ENCODE measurements at places on chromosomes 16 and 17.

GRCh38 chr17:80992077-80992947 lies 671 bp downstream of the CHMP6 start:
- DNase-seq, result peak; percentile 74

DNA sequence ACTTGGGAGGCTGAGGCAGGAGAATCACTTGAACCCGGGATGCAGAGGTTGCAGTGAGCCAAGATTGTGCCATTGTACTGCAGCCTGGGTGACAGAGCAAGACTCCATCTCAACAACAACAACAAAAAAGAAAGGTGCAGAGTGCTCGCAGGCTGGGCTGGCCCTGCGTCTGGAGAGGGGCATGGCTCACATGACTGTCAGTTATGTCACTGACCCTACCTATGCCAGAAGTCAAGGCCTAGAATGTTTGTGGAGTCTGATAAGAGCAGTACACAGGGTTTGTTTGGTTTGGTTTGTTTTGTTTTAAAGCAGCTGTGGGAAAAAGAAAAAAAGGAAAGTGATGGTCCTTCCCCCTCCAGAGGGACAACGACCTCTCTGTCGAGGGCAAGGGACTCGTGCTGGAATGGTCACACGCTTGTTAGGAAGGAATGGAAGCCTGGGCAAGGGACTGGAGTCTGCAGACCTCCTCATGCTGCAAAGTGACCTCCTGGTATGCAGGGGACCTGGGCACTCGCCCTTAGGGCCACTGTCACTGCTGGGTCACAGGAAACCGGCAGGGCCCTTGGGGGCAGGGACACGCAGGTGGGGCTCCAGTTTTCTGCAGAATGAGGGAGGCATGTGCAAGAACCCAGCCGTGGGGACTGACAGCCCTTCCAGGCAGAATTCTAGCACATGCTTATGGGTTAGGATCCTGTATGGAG lies 10.1 kb upstream of the OSGIN1 start:
- DNase-seq, result no peak

DNA sequence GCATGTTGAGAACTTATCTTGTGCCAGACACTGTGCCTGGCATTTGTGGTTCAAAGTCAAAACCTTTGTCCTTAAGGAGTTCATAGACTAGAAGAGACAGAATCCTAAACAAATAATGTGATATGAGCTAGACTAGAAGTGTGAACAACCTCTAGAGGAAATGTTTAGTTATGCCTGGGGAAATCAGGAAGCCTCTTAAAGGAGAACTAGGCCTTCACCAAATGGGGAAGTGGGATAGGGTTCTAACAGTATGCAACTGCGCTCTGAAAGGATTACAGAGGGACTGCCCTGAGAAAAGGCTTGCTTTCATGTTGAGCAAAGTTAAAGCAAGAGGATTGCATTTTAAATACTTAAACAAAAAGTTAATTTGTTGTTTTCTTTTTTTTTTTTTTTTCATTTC lies 4.9 kb downstream of the RUNDC1 start:
- no peak for DNase-seq

- no peak for DNase-seq
These were observed at the start of gene AGRP for GRCh38 chr16:67483150-67483549. Gene AGRP, minus strand, starts transcription at chr16:67483547. Its CDS starts 149 bp downstream, at chr16:67483398.

- DNase-seq, result no peak
These were observed 13.8 kb downstream of the HEATR3 start for GRCh38 chr16:50079397-50080140.

- DNase-seq, result no peak
These were observed 283.3 kb upstream of the CDH5 start for GRCh38 chr16:66083171-66083570.

DNA sequence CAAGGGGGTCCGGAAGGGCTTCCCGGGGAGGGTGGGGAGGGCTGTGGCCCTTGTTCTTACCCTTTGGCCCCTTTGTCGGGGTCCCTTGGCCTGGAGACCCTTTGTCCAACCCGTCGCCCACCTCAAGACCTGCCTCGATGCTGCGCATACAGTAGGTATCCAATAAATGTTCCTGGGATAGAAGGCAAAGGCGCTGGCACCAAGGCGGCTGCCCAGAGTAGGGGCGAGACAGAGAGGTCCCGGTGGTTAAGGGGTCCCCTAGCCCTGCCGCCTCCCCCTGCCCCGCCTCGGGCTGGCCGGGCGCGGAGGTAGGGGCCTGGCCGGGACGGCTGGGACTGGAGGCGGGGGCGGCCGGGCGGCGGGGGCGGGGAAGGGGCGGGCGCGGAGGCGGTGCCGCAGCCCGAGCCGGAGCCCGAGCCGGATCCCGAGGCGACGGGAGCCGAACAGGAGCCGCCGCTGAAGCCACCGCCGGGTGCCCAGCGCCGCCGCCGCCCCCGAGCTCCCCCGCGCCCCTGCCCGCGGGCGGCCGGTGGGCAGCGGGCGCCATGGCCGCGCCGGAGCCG lies at the start of gene NHERF2:
Gene NHERF2, plus strand, starts transcription at position 442 of the 563 bp plus-strand sequence. Its CDS starts 104 bp downstream, at position 546.
- no peak for DNase-seq

- DNase-seq, result no peak
These were observed 15.2 kb downstream of the IL21R start for GRCh38 chr16:27417047-27417671.

DNA sequence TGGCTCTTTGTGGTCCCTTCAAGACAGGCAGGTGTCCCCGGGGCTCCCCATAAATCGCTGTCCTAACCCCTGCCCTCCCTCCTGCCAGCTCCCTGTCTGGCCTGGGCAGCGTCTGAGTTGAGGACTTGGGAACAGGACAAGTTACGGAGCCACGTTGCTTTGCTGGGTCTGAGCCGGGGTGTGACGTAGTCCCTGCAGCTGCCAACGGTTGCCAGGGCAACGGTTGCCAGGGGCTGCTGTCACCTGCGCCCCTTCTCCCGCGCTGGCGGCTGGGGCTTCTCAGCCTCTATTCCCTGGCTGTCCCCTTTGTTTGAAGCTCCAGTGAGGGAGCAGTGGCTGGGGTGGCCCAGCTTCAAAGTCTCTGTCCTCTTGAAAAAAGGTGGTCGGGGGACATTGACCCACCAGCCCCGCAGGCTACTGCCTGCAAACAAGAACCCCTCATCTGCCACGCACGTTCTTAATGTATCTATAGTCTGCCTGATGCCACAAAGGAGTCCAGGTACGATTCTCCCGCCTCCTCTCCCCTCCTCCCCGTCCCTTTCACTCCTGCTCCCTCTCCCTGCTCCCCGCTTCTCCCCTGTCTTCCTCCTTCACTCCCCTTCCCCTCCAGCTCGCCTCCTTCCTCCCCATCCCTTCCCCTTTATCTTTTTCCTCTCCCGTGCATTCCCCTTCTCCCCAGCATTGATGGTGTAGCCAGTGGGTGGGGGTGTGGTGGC lies 10.9 kb downstream of the ADGRG1 start:
- DNase-seq, result peak; percentile 93

GRCh38 chr17:4796552-4796920 lies 572 bp downstream of the PSMB6 start:
- DNase-seq, result peak; percentile 69
